ENCODE measurements at places on chromosomes 6 and 20.
A peak's percentile ranks its signal among the peaks of the same experiment; 100 is the strongest.

- DNase-seq, result no peak
Measured at GRCh38 chr6:146095481-146095880, 66.6 kb downstream of the GRM1 start.

DNA sequence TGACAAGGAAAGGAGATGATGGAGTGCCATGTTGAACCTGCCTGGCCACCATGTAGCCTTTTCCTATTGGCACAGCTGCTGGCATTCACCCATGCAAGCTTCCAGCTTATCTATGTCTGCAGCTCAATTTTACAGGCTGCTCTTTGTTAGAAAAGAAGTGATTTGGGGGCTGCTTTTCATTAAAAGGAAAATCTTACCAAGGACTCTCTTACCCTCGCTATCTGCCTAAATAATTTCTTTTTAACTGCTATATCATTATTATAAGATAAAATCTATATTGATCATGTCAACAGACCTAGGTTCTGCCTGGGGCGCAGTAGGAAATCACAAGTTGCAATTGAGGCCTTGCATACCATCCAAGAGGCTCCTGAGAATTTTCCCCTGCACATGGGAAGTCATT, 167.2 kb downstream of the SYNDIG1 start:
- no peak for DNase-seq

GRCh38 chr20:32999603-33000250, 4.5 kb downstream of the SUN5 start:
- DNase-seq, result peak; percentile 35

DNA sequence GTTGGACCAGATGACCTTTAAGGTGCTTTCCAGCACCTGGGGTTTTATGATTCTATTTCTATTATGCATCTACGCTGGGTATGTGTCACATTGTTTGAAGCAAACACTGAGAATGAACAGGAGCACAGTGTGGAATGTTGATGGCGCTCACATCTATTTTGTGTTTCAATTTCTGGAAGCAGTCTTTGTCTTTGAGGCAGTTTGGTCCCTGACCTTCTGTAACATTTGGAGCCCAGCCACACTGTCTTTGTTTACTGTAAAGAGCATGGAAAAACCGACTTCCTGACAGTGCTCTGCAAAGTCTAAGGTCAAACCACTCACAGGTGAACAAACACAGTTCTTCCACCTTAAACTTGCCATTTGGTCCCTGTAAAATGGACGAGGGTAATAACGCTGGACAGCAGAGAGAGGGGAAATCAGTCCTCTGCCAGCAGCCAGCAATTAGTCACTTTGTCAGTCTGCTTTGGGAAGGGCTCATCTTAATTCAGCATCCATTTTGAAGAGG, 155.5 kb downstream of the PRL start:
- peak; percentile 40 for DNase-seq

DNA sequence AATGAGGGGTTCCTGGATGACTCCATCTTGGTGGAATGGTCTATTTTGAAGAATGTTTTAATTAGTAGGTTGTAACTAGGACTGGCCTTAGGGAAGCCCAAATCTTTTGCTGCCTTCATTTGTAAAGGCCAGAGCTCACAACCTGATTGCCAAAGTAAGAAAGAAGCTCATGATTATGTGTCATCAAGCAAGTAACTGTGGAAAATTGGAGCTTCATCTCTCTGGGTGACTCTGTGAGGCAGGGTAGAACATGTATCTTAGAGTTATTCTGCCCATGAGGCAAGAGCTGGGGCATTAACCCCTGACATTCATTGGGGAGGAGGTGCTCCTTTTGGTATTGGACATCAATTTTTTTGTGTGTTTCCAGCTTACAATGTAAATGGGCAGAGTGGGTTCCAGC, 273.9 kb upstream of the JAG1 start:
- DNase-seq, result no peak

DNA sequence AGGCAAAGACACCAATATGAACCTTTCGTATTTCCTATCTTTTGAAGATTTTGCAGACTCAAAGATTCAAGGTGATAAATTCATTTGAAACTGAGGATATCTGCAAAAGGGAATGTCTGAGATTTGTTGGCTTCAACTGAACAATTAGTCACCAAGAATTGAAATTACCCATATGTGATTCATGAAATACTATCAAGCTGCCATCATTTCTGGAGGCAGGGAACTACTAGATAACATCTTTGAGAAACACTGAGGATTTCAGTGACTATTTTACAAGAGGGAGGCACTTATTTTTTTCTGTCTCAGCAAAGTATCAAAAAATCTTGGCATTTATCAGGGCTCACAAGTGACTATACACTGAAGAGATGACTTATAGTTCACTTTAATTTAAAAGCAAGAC, 39.8 kb upstream of the MMS22L start:
- DNase-seq, result no peak

GRCh38 chr6:121694389-121694788, 258.9 kb downstream of the GJA1 start:
- DNase-seq, result no peak

GRCh38 chr6:104943781-104944180, 13.1 kb upstream of the LIN28B start:
- peak; percentile 38 for DNase-seq

GRCh38 chr6:24924580-24925356, 11.0 kb downstream of the RIPOR2 start:
- DNase-seq, result no peak

GRCh38 chr6:35489995-35490791, 6.7 kb downstream of the TEAD3 start:
- DNase-seq, result peak; percentile 90

GRCh38 chr20:25398376-25399036, 7.9 kb upstream of the ABHD12 start:
- no peak for DNase-seq

GRCh38 chr20:3854462-3854871, 7.8 kb downstream of the MAVS start:
- DNase-seq, result no peak

DNA sequence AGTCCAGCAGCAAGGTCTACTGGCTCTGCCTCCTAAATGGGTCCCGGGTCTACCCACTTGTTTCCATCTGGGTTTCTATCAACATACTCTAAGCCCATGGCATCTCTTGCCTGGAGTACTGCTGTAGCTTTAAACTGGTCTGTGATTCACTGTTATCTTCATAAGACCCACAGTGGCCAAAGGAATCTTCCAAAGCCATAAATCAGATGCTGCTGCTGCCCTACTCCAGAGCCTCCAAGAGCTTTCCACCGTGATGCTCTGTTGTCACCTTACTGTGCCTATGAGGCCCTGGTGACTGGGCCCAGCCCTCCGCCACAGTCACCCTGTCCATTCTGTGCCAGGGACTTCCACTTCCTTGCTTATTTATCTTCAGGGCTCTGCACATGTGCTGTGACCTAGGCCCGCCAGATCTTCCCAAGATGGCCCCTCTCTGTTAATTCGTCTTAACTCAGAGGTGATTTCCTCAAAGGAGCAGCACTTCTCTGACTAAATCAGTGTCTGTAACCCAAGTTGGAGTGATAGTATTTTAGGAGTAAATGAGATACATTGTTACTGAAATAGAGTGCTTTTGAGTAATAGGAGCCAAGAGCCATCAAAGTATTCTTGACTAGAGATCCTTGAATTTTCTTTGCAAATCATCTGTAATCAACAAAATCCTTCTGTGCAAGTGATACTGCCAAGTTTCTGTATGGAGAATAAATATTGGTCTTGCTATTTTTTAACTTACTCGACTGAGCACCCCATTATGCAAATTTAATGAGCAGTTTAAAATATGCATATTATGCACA, 102.5 kb downstream of the PPP1R14C start:
- no peak for DNase-seq
